ENCODE measurements at places on chromosomes 3 and 15.

DNA sequence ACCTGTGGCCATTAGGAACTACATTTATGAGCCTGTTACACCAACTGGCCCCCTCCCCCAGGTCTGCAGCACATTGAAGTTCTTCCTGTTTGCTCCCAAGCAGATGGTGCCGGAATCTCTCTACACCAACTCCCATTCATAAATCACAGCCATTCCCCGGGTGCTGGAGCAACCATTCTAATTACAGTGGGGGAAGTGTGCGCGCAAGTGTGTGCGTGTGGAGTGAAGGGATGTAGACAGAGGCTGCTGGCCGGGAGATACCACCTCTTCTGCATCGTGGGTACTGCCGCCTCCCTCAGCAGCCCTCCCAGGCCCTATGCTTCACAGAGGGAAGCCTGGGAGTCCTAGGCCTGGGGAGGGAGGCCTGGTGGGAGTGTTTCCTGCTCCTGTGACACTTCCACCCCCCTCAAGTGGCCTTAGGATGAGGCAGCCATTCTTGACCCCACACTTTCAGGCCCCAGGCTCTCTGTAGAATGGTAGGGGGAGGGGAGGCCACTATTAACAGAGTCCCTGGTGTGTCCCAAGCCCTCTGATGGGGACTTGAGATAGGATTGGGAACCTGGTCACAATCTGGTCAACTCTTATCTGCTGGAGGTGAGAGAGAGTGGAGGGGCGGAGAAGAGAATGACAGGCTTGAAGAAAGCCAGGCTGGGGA lies 69.1 kb downstream of the MAGEF1 start:
- DNase-seq: no peak

- no peak for DNase-seq
Measured at GRCh38 chr3:14827776-14828175, 9.0 kb downstream of the FGD5 start.

- no peak for DNase-seq
Measured at GRCh38 chr15:90981681-90982080, 12.7 kb downstream of the PRC1 start.

DNA sequence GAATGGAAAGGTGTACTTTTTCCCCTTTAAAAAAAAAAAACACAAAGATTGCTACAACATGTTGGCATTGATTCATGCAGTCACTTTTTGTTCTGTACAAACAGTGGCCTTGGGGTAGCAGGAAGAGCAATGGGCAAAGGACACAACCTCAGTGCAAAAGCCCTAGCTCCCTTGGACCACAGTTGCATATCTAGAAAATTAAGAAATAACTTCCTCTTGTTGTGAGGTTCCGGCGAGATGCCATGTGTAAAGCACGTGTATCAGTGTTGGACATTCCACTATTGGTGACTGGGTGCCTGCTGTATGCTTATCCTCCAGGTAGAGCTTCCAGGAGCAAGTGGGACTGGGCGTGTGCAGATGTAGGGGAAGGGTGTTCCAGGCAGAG lies 164.5 kb downstream of the THSD4 start:
- DNase-seq: no peak

- no peak for DNase-seq
Measured at GRCh38 chr15:98384328-98385029, 263.9 kb upstream of the IGF1R start.

DNA sequence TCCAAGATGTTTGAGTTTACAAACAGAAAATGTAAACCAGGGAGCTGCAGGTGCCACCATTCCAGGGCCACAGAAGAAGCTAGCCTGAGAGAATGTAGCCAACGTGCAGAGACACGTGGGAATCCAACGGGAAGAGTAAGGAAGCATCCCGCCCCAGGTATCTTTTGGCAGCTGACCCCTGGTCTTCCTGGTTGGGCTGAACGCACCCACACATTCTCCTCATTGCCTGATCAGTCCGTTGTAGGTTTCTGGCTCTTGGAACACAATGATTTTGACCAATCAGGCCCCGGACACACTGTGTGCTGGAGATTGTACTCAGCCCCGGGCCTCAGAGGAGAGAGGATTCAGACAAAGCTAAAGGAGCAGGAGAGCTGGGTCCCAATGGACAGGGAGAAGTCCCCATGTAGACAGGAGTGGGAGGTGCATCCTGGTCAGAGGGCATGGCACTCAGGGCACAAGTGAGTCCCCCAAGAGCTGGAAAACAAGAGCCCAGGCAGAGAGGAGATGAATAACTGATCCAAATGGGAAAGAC lies 102.3 kb downstream of the TPRA1 start:
- no peak for DNase-seq
